ENCODE measurements at places on chromosomes 13 and 19.
A peak's percentile ranks its signal among the peaks of the same experiment; 100 is the strongest.

DNA sequence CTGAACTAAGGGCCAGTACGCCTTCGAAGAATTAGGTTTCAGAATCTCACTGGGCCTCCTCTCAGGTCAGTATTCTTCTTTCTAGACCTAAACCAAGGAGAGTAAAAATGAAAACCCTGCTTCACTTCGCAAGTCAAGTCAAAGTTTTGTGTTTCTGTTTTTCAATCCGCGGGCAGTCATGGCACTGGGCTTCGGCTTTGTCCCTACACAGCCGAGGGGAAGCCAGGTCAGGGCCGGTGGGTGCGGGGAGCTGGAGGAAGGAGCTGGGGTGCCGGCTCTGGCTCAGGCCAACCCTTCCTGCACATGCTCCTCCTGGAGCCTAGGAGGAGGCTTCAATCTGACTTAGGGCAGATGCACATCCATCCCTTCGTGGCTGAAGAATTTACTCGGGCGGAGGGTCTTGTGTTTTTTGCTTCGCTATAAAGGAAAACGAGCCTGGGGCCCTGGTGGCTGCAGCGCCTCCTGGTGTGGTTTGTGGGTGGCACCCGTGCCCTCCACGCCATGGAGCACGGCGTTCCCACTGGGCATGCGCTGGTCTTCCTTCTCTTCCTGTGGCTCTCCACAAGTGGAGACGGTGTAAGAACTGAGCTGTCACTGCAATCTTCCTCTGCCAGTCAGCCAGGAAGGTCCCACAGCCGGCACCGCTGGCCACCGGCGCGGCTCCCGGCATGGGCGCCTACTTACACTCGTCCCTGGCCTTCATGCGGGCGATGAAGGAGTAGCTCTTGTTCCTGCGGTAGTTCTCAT is 22.5 kb downstream of the C19orf44 start:
- H3K27me3 ChIP-seq = no peaks in the 10 kb centered on the region
- no peak for DNase-seq
- no peaks in the 10 kb centered on the region for H3K4me1 ChIP-seq
- H3K4me3 ChIP-seq = no peak overlapping the region
- H3K27ac ChIP-seq = no peak overlapping the region

- H3K4me1 ChIP-seq = peaks cover 13% of the 10 kb centered on the region
- no peaks in the 10 kb centered on the region for H3K27me3 ChIP-seq
- peak within 1 kb of the TSS; percentile 56 for H3K27ac ChIP-seq
- peaks cover 25% of the 10 kb centered on the region for H3K36me3 ChIP-seq
These were observed at the start of gene B3GNT8 for GRCh38 chr19:41426952-41427646. TSS of gene B3GNT8 (minus strand) at chr19:41427374. CDS start at chr19:41426778, 596 bp downstream.

DNA sequence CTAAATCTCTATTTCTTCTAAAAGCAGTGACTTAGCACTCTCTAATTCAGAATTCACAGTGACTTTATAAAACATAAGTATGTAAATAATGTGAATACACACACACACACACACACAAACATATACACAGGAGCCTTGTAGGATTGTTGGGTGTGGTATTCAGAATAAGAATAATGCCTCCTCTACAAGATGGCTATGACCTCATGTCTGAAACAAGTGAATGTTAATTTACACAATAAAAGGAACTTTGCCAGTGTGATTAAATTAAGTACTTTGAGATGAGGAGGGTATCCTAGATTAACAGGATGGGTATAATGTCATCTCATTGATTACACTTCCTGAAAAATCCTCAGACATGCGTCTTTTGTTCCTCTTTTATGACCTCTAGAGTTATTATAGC is 234.6 kb downstream of the SLITRK6 start:
- no peak overlapping the region for H3K4me3 ChIP-seq
- H3K4me1 ChIP-seq = no peaks in the 10 kb centered on the region
- no peaks in the 10 kb centered on the region for H3K27me3 ChIP-seq

- no peak overlapping the region for H3K4me3 ChIP-seq
- no peaks in the 10 kb centered on the region for H3K27me3 ChIP-seq
- H3K27ac ChIP-seq = no peak overlapping the region
These were observed 333.2 kb downstream of the PCDH9 start for GRCh38 chr13:66896933-66897332.

GRCh38 chr19:38700902-38701454 is 43.3 kb downstream of the CAPN12 start:
- no peak for DNase-seq
- peaks cover 32% of the 10 kb centered on the region for H3K4me1 ChIP-seq
- no peak overlapping the region for H3K27ac ChIP-seq
- no peak overlapping the region for H3K4me3 ChIP-seq

GRCh38 chr13:29046588-29046987 is 226.4 kb downstream of the MTUS2 start:
- H3K27ac ChIP-seq = no peak overlapping the region
- no peaks in the 10 kb centered on the region for H3K36me3 ChIP-seq
- H3K4me3 ChIP-seq = no peak overlapping the region
- no peaks in the 10 kb centered on the region for H3K4me1 ChIP-seq
- no peak for DNase-seq

DNA sequence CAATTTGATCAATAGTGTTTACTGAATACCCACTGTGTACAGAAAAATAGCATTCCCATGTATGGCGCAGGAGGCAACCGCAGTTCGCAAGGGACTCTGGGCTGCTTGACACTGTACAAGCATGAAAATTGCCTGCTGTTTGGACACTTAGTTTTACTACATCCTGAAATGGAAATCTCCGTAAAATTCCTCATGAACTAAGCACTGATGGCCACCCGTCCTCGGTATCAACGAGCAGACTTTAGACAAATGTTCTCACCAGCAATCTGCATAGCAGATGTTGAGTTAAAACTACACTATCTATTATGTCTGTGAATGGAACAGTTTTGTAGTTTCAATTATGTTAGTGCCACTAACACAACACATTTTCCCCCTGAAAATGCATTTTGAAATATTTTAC is 294.7 kb downstream of the DCLK1 start:
- no peaks in the 10 kb centered on the region for H3K4me1 ChIP-seq
- no peak for DNase-seq
- H3K4me3 ChIP-seq = no peak overlapping the region
- H3K27me3 ChIP-seq = no peaks in the 10 kb centered on the region

GRCh38 chr19:5202553-5202952 is 138.1 kb downstream of the PTPRS start:
- no peak overlapping the region for H3K27ac ChIP-seq
- H3K36me3 ChIP-seq = no peaks in the 10 kb centered on the region
- no peaks in the 10 kb centered on the region for H3K4me1 ChIP-seq

DNA sequence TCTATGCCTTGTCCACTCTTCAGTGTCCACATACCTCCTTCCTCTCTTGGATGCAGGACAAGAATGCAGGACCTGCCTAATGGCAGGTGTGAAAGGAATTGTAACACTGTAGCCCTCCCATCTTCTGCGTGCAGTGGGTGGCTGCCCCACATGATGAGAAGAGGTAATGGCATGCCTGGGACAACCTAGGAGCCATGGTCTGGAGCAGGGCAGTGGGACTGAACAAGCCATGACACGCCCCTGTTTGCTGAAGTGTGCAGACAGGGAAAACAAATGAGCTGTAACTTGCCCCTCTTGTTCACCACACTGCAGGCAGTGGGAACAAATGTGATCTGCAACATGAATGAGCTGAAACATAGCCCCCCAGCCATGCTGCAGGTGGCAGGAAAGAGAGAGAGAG is 192.2 kb downstream of the PCDH17 start:
- H3K27ac ChIP-seq = no peak overlapping the region
- H3K4me1 ChIP-seq = no peaks in the 10 kb centered on the region
- no peaks in the 10 kb centered on the region for H3K27me3 ChIP-seq
- H3K4me3 ChIP-seq = no peak overlapping the region
- no peak for DNase-seq
- no peaks in the 10 kb centered on the region for H3K36me3 ChIP-seq

DNA sequence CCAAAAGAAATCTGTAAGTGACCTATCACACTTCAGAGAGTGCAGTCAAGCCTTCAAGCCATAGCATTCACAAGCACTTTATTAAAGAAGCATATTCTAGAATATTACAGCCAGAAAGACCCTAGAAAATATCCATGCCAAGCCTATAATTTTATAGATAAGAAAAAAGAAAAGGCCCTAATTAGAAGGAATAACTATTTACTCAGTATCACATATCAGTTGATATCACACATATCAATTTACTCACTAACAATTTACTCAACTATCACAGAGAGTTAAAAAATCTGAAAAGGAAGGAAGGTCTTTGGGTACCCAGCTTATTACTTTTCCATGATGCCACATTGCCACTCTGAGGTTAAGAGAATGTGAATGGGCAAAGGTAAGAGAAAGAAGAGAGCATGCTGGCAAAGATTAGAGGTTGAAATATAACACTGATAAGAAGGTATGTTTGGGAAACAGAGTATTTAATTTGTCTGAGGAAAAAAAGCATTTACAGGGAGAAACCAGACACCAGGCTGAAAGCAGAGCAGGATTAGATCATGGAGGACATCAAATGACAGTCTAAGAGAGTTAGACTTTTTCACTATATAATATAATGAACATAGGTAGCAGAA is 186.2 kb downstream of the VWA8 start:
- peaks cover 7% of the 10 kb centered on the region for H3K36me3 ChIP-seq
- H3K27me3 ChIP-seq = no peaks in the 10 kb centered on the region
- H3K4me3 ChIP-seq = no peak overlapping the region
- no peaks in the 10 kb centered on the region for H3K4me1 ChIP-seq
- no peak overlapping the region for H3K27ac ChIP-seq
